Fibroblast of skin of left quadriceps (primary cell): ENCODE measurements at places on chromosomes 7 and 10.

- DNase-seq = no peak
These were observed 184.3 kb upstream of the ITGB1 start for GRCh38 chr10:33142295-33142694.

GRCh38 chr7:140922741-140923345, 1.9 kb downstream of the BRAF start:
- DNase-seq = no peak

DNA sequence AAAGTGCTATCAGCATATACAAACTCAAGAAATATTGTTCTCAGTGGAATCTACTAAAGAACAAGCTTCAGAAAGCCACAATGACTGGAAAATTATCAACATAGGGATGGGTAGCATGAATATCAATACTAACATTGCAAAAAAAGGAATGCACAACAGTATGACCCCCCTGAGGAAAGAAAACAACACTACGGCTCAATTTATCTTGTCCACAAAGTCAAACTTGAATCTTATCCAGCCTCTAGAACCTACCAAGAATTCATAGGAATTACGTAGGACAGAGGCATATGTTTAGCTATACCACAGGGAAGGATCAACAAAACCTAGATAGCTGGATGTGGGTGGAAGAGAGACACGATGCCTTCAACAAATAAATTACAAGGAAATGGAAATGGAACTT, 54.6 kb downstream of the AGMO start:
- no peak for DNase-seq

GRCh38 chr10:88668465-88668864, 4.2 kb downstream of the LIPF start:
- DNase-seq = no peak

- no peak for DNase-seq
These were observed 138.4 kb upstream of the CTTNBP2 start for GRCh38 chr7:118011652-118012051.

DNA sequence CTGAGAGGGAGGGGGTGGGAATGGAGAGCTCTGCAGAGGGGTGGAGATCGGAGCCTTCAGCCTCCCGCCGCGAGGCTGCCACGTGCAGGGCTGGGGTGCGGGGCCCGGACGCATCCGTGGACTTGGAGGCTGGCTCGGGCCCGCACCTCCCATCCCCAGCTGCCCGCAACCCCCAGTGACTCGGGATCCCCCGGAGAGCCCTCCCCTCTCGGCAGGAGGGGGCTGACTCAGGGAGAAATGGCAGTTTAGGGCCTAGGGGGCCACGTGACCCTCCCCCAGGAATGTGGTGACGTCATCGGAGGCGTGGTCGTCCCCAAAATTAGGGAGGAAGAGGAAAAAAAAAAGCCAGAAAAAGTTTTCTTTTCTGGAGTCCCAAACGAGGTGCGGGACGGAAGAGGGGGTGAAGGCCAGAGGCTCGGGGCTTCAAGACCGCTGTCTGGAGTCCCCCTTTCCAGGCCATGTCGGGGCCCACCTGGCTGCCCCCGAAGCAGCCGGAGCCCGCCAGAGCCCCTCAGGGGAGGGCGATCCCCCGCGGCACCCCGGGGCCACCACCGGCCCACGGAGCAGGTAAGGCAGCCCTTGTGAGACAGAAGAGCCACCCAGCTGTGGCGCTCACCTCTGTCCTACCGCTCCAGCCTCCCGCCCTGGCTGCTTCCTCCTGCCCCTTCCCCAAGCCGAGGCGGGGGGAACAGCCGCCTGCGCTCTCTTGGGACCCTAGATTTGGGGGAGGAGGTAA, at the start of gene TRIP6:
Gene TRIP6 (plus strand): TSS at position 348 of the 736 bp plus-strand sequence. CDS start 111 bp downstream, at position 459.
- peak; percentile 96 for DNase-seq

DNA sequence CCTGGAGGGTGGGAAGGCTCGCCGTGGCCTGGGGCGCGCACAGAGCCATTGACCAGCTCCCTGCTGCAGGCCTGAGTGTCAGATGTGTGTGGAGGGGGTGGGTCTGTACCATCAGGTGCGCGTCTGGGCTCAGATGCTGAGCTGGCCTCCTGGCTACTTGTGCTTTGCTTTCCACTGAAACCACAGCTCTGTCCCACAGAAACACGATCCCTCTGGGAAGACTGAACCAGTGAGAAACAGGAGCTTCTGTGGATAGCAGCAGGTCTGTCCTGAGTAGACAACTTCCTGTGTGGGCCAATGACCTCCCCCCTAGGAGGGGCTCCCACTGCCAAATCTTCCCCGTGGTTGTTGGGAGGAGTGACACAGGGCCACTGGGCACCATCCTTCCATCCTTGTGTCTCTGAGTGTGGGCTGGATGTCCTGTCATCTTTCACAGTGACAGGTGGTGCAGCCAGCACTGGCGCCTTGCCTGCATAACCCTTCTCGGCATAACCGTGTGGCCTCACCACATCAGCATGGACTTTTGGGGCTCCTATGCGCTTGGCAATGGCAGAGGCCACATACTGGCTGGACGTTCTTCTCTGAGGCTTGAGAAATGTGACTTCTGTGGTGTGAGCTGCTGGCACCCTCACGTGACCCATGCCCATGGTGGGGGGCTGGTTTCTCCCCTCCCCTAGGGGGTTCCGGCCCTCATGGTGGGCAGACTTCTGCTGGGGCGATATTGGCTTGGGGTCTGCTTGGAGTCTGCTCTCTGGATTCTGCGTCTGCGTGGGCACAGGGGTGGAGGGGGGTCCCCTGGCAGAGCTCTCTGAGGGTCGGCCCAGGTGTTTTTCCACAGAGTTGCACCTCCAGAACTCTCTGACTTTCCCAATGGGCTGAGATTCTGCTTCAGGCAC, 245.5 kb upstream of the GRB10 start:
- no peak for DNase-seq

GRCh38 chr7:116626886-116627285, 45.1 kb upstream of the MET start:
- no peak for DNase-seq
